ENCODE measurements at places on chromosomes 4 and X.

DNA sequence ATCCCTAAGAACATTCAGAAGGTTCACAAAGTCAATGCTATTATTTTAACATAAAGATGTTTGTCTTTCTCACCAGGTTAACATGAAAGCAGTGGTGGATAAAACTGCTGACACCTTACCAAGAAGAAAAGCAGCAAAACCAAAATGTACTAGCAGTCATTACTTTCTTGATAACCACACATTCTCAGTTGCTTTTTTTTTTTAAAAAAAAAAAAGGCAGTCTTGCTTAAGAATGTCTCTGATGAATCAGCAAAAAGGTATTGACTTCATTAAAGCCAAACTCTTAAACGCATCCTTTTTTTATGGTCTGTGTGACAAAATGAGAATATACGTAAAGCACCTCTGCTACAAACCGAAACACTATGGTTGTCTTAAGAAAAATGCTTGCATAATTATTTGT lies 31.9 kb downstream of the CDKL2 start:
- no peak for DNase-seq

GRCh38 chr4:6900956-6901355 lies 8.7 kb upstream of the TBC1D14 start:
- DNase-seq: no peak

GRCh38 chrX:36961590-36961989 lies 46.6 kb upstream of the FAM47C start:
- no peak for DNase-seq

DNA sequence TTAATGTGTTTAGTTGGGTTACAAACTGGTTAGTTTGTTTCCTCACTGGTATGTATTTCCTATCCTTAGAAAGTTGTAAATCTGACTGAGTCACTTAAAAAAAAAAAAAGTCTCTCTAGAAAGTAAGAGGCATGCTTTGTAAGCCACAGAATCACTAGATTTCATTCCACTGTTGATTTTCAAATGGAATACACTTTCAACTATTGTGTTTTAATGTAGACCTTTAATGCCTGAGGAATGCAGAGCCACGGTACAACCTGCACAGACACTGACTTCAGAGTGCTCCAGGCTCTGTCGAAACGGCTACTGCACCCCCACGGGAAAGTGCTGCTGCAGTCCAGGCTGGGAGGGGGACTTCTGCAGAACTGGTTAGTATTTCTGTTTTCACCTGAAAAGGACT lies 88.6 kb downstream of the HHIP start:
- DNase-seq: no peak

- DNase-seq: no peak
These were observed 18.9 kb downstream of the DNAJB14 start for GRCh38 chr4:99927566-99927965.

DNA sequence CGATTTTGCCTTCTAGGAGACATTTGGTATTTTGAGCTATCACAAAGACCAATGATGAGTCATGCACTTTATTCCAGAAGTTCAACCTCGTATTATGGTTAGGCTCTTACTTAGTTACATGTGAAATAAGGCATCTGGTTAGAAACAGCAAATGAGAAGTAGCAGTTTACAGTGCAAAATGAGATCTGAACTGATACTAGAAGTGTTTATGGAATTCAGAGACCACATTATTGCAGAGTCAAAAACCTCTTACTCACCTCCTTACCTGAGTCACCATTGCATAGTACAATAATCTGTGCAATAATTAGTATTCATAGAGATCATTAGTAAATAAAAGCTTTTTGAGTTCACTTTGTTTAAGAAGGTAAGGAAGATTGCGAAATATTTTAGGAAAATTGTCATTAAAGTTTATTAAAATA lies 38.7 kb downstream of the SEC24B start:
- no peak for DNase-seq

DNA sequence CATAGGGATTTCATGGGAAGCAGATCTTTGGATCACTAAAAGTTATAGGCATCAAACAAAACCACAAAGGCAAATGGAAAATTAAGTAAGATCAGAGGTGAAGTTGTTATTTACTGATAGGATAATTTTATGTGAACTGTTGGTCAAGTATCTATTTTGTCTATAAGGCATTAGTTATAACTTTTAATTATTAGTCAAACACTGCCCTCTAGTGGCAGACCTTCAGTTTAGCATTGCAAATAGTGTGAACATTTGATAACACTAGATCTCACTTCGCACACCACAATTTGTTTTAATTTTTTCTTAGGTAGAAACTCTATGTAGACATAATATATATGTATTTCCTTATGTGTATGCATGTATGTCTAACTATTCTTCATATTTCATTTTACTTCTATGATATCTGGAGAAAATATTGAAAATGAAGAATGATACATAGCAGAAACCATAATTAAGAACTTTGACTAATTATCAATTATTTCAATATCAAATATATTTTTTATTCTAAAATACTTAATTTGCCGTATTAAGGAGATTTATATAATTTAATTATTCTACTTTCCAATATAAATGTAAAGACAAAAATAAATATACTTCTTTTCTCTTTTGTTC lies 214.5 kb upstream of the TACR3 start:
- no peak for DNase-seq

DNA sequence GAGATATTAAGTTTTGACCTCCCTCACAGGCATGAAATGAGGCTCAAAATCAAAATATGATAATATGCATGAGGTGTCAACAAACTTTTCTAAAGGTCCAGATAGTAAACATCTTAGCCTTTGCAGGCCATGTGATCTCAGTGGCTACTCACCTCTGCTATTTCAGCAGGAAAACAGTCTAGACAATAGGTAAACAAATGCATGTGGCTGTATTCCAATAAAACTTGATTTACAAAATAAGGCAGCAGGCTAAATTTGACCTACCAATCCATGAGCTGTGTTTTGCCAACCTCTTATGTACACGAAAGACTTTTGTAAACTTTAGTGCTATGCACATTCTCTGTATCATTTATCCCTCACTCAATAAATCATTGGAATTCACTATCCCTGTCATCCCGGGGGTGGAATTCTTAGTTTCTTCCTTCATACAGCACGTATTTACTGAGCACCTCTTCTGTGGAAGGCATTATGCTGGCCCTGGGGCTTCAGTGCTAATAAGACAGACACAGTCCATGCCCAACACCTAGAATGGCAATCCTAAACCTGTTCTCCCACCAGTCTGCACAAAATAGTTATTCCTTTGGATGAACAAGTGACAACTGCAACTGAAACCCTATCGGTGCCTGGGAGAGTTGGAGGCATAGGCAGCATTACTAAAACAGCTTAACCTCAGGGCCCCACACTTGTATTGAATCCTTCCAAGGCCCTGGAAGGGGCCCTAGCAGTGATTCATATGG lies 19.9 kb downstream of the MAGEB17 start:
- no peak for DNase-seq

- no peak for DNase-seq
These were observed 1176.7 kb downstream of the NLGN4X start for GRCh38 chrX:5051831-5052491.

DNA sequence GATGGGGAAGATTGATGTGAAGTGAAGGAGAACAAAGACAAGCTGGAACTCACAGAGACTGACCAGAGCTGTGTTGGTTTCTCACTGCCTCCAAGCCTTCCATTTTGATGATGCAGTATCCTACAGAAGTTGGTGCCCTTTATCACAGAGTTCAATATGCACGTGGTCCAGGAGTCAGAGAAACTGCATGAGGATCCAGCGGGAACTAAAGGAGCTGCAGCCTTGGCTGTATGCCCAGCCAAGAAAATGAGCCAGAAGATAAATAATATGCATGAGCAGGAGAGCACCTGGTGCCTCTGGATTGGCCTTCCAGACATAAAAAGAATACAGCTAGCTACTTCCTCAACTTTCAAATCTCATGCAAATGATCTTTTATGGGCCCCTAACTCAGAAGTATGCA lies 44.3 kb upstream of the DCLK2 start:
- DNase-seq: no peak

DNA sequence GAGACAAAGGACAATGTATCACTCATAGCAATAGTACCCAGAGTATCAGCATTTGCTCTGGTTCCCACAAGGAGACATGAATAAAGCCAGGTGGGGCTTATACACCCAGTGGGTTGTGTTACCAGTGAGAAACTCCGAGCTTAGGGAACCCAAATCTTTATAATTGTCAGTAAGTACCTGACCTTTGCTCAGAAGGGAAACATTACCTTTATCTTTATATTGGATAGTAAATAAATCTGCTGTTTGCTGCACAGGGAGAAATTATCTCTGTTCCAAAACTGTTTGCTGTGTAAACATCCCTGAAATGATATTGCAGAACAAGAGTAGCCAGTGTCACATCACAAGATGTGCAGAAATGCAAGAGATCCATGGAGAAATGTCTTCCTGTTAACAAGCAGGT lies 12.1 kb upstream of the SLAIN2 start:
- no peak for DNase-seq

- no peak for DNase-seq
These were observed 11.5 kb upstream of the CCDC149 start for GRCh38 chr4:24924309-24924781.

DNA sequence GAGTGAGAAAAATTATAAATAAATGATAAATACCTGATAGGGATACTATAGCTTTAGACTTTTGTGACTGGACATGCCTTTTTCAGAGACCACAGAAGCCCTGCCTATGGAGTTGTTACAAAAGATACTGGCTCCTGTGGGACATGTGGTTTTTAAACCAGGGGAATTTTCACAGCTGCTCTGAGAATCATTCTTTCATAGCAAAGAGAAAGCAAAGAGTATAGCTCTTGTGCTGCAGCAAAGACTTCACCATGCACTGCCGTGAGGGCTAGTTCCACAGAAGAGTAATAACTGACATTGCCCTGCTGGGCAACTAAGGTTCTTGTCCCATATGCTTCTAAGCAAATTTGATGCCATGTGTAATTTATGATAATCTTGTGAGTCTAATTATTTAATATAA lies 98.2 kb downstream of the MAPK10 start:
- no peak for DNase-seq

GRCh38 chr4:77776182-77777134 lies 42.7 kb downstream of the CNOT6L start:
- no peak for DNase-seq

DNA sequence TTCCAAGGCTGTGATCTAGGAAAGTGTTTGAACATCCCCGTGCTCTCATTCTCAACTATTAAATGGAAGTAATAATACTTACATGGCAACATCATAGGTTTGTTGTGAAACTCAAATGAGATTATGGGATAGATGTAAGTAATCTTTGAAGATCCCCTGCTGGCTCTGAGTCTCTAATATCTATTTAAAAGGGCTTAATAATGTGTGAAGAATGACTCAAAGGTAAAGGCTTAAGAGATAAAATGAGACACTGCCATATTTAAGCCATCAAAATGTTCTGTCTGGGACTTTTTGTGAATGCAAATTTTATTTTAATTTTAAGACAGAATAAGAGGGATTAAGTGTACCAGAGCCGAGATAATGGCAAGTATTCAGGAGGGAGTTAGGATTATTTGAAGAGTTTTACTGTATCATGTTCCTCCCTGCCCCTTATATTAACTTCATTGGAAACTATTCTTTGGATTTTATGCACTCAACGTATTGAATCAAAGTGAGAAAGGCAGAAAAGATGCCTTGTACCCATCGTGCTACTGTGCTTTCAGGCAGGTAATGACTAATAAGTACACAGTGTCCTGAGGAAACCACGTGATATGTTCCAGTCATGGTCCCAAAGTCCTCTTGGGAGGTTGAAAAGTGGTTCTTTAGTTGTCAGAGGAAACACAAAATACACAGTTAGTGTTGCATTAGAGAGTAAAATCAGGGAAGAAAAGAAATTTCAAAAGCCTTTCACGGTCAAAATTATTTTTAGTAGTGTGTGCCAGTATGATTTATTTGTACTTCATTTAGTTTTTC lies 192.4 kb downstream of the RBM46 start:
- no peak for DNase-seq

- DNase-seq: no peak
These were observed 3.5 kb downstream of the TENT5D start for GRCh38 chrX:80423744-80424143.

DNA sequence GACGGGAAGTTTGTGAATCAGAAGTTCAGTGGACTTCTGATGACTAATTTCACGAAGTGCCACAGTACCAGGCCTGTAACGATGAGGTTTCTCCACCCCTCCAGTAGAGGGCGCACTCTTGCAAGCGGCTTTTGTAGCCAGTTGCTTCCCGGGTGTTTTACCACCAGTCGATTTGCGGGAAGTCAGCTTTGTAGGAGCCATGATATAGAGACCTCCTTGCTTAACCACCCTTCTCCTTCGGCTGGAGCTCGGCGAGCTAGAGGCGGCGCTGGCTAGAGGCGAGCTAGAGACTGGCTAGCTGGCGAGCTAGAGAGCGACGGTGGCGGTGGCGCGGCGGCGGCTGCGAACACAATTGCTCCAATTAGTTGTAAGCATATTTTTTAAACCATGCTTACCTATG lies 72.0 kb downstream of the IL1RAPL1 start:
- no peak for DNase-seq

DNA sequence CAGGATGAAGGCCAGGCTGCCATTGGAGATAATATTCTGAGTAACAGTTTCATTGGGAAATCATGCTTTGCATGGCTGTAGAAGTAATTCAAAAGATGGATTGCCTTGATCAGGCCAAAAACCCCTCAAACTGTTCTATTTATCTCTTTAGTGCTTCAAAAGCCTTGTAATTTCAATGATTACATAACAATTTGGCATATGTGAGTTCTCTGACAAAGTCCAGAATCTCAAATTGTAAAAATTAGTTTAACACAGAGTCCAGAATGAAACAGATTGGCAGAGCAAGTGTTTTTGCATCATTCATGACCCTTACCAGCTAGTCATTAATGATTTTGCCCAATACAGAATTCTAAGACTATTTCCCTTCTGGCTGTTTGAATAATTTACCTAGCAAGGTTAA lies 347.3 kb downstream of the SPRY1 start:
- DNase-seq: no peak

DNA sequence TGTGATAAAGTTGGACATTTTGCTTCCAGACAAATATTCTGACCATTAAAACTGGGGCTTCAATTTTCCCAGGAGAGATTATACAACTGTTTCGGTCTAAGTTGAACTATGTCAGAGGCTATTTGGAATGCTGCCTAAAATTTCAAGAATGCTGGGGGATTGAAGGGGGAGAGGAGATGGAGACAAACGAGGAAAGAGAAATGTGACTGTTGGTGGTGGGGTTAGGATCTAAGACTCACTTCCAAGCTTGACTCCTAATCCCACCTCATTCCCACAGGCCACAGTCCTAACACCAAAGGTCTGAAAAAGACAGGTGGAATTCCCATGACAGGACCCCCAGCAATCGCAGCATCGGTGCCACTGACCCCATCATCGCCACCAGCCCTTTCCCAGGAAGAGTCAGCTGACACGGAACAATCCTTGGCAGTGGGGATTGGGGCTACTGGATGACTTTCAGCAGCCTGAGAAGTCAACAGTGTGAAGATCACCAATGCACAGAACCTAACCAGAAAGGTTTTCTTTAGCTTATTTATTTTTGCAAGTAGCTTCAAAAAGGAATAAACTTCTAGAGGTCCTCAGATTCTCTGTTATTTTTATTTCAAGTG lies 74.0 kb upstream of the PRSS48 start:
- no peak for DNase-seq

- DNase-seq: no peak
These were observed 125.1 kb downstream of the MAML3 start for GRCh38 chr4:140028676-140029517.
